ENCODE measurements at places on chromosomes 2 and 18. TPM values are rescaled to one million over a fixed set of nuclear protein-coding genes. Genes with fewer than 3 reads are reported as not detected.

Gene IL36A
- total RNA-seq: not detected

DNA sequence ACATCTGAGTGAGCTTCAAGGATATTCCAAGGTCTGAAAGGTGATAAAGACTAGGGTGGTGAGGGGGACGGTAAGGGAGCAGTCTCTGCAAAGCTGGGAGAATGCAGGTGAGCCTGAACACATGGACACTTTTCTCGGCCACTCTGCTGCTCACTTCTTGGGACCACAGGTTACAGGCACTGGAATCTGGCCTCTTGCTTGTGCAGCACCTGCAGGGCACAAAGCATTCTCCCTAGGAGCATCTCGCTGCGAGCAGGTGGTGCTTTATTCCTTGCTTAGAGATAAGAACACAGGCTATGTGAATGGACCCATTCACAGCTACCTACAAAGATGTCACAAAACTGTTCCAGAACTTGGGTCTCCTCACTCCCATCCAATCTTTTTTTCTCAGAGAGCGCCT lies 153.2 kb downstream of the DDX1 start:
- no peak for DNase-seq

Gene RIT2
- 9.5 TPM for total RNA-seq

GRCh38 chr2:72712977-72713376 lies 112.9 kb downstream of the EXOC6B start:
- no peak for DNase-seq

GRCh38 chr2:143503280-143503679 lies 374.1 kb downstream of the ARHGAP15 start:
- no peak for DNase-seq
